Neuronal stem cell (in vitro differentiated cells): ENCODE measurements at places on chromosomes 2 and 18.

- no peak for DNase-seq
Observed at GRCh38 chr2:213537579-213537978, 253.3 kb downstream of the SPAG16 start.

GRCh38 chr2:229287823-229288222 lies 16.7 kb upstream of the PID1 start:
- no peak for DNase-seq

- no peak for DNase-seq
Observed at GRCh38 chr2:201572846-201573508, 70.3 kb downstream of the TMEM237 start.

DNA sequence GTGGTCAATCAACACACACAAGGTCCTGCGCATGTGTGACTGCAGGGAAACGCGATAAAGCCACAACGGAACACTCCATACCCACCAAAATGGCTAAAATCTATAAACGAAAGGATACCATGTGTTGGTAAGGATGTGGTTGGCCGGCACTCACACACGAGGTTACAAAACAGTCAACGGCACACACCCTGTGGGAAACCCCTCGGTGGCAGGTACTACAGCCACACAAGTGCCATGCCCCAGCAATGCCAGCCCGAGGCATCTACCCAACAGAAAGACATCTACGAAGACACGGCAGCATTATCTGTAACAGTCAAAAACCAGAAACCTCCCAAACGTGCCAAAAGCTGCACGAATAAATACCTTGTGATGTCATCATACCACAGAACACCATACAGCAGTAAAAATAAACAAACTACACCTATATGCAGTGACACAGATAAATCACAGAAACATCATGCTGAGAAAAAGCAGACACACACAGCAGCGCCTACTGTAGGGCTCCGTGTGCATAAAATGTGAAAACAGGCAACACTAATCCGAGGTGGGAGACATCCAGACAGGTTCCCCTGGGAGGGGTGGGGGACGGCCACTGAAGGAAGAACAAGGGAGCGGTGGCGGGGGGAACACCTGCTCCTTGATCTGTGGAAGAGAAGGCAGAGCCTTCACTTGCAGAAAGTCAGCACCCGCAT lies 36.7 kb downstream of the HDAC4 start:
- no peak for DNase-seq
